ENCODE measurements at places on chromosomes 3 and 15.

DNA sequence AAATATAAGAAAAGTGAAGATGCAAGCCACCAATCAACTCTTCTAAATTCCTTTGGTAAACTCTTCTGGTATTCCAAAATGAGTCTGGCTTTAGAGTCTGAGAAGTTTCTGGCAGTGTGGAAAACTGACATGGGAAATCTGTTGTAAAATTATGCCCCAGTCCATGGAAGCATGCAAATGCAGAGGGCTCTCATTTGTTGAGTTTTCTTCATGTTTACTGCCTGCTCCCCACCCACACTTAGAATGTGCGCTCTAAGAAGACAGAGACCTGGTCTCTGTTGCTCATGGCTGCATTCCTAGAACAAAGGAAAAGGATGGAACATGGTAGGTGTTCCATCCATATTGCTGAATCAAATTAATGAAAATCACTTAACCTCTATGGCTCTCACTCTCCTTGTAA is 411.8 kb upstream of the PDZRN3 start:
- DNase-seq, result no peak

- no peak for DNase-seq
These were observed 53.0 kb upstream of the GSK3B start for GRCh38 chr3:120147072-120147871.

DNA sequence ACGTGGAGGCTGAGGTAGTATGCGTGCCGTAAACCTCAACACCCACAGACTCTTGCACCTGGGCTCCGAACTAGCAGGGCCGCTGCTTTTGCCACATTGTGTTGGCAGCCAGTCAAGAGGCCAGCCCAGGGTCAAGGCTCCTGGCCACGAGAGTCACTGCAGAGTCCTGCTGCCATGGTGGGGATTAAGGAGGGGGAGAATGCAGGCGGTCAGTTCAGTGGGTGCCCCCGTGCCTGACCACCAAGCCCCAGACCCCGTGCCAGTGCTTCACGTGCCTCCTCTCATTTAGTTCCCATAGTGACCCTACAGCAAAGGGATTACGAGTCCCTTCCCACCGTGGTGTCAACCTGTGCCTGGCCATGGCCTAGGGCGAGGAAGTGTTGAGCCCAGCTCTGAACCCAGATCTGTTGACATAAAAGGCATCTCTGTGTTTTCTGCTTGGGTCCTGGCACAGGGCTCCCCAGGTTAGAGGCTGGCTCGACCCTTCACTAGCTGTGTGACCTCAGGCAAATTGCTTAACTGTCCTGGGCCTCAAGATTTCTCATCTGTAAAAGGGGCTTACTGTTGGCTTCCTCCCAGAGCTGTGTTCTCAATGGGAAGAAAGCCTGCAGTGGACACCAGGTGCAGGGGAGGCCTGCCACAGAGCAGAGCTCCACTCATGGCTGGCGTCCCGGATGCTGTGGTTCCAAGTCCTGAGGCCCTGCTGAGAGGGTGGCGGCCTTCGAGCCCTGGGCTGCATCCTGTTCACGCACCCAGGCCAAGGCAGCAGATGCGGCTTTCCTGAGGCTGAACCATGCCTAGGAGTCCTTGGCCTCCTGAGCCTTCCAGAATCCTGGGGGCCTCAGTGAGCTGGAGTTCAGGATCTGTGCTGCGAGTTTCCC is 32.8 kb downstream of the FBLN2 start:
- no peak for DNase-seq

DNA sequence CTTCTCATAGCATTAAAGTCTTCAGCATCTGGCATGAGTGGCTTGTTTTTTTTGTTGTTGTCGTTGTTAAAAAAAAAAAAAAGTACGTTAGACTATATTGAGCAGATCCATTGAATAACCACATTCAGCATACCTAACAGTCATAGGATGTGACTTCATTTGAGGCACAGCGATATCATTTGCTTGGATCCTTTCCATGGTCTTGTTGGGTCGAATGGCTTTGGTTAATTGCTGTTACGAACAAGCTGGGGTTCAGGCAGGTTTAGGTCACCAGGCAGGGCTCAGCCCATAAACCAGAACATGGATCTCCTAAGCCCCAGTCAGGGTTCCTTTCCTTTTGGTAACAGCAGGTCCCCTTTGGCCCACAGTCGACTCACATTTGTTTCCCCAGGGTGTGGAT is 76.2 kb downstream of the POLR2M start:
- DNase-seq, result no peak

DNA sequence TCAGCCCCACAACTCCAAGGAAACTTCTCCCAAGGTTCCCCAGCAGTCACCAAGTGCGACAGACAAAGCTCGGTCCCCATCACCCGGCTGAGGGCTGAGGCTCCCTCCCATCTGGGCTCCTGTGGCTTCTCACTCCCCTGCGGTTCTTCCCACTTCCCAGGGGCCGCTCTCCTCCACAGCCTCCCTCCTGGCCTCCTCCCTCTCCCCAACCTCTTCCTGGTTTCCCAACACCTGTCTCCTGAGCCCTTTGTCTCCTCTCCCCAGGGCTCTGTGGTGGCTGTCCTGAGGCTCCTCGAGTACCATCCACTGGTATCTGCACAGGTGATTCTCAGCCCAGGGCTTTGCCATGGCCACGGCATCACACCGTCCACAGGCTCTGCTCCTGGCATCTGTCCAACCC is 113.2 kb upstream of the NSMCE3 start:
- no peak for DNase-seq

- DNase-seq, result no peak
These were observed 278.4 kb downstream of the MFSD1 start for GRCh38 chr3:159080256-159080655.

DNA sequence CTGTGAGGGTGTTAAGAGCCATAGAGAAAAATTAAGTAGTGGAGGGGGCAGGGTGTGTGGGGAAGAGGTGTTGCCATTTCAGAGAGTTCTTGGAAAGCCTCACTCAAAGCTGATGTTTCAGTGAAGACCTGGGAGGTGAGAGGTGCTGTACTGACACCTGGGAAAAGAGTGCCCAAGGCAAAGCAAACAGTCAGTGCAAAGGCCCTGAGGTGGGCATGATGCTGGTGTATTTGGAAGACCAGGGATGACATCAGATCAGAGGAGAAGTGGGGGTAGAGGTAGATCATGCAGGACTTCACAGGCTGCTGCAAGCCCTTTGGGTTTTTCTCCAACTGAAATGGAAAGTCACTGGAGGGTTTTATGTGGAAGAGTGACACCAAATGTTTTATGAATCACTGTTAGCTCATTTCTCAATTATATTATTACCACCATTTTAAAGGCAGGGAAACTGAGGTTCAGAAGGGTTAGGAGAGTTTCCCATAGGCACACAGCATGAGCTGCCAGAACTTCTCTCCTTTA is 42.8 kb upstream of the SMAD3 start:
- no peak for DNase-seq

DNA sequence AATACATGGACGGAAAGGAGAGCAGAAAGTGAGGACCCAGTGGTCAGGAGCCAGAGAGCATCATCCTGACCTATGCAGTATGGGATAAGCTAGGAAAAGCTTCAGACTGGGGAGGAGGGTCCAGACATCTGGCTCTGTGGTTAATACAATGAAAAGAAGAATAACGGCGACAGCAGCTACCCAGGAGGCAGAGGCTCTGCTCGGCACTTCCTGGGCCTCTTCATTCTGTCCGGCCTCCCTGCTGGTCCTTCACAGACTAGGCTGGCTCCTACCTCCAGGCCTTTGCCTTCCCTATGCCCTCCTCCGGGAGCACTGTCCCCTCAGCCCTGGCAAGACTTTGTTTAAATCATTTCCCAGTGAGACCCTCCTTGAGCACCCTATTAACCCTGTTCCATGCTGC is 58.9 kb upstream of the WNT5A start:
- DNase-seq, result no peak

DNA sequence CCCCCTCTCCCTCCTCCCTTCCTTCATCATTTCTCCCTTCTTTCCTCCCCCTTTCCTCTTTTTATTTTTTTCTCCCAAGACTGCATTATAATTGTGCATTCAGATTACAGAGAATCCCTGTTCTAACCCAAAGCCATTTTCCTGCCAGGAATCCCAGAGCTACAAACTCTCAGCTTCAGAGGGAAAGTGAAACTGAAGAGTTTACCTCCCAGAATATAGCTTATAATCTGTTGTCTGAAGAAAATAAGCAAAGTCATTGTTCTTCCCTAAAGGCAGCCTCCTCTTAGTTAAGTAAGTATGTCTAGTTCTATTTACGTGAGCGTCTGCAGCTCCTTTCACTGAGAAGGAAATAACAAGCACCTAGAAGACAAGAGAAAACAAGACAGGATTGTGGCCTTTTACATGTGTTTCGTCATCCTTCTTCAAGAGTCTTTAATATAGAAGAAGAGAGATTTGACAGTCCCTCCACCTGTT is 97.2 kb downstream of the CHST2 start:
- no peak for DNase-seq

All from NCI-H1105 (cell line).